ENCODE measurements at places on chromosomes 4 and X.
A peak's percentile ranks its signal among the peaks of the same experiment; 100 is the strongest.

DNA sequence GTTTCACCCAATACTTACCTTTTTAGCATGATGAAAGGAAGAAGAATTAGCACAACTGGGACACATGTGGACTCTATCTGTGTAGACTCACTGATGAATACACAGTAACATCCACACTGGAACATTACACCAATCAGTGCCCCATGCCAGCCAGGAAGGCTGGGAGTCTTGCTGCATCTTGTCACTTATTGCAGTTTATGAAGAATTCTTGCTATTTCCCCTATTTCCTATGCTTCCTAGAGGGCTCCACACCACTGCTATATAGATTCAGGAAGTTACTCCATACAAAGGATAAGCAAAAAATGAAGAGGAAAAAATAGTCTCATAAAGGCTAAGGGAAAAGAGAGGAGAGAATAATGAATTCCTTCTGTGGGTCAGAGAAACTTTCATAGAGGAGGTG, 201.0 kb downstream of the CAMK2D start:
- no peak for DNase-seq

- DNase-seq = no peak
Observed at GRCh38 chr4:156945532-156945931, 26.1 kb downstream of the PDGFC start.

GRCh38 chr4:86586160-86586572, 7.9 kb upstream of the PTPN13 start:
- no peak for DNase-seq

DNA sequence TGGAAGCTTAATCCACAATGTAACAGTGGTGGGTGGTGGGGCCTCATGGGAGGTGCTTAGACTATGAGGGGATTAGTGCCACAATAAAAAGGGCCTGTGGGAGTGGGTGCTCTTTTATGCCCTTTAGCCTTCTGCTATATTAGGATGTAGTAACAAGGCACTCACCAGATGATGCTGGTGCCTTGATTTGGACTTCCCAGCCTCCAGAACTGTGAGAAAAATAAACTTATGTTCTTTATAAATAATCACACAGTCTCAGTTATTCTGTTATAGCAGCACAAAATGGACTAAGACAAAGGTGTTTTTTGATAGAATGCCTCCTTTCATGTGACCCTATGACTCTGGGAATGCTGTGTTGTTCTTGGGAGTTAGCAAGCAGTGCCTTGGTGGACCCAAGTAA, 89.8 kb downstream of the STIM2 start:
- no peak for DNase-seq

DNA sequence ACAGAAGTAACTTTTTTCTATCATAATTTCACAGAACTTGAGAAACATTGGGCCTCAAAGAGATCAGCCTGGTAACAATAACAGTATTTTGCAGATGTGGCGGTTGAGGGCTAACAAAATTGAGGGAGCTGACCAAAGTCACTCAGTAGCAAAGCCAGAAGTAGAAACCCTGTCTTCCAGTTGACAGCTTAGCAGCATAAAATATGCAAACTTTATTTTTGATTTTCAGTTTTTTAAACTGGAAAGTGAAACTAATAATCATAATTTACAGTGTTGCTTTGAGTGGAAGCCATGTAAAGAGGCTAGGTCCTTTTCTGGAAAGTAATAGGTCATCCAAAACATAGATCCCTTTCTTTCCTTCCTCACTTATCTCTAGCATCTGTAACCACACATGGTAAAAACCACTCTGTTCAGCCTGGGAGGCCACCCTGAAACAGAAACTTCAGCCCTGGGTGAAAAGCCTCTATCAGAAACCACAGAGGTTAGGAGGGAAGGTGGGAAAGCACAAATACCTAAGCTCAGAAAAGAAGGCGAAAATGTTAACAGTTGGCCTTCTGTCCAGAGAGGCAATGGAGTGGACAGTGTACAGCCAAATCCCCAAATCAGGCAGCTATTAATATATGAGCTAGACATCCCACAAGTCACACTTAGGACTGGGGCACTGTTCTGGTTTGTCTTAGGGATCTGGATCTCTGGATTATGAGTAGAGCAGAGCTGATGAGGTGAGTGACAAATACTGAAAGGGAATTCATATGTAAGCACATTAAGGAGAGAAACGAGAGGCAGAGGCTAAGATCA, 61.1 kb upstream of the ARSJ start:
- DNase-seq = peak; percentile 1

- DNase-seq = no peak
Observed at GRCh38 chr4:186074189-186074588, 5.2 kb downstream of the TLR3 start.

DNA sequence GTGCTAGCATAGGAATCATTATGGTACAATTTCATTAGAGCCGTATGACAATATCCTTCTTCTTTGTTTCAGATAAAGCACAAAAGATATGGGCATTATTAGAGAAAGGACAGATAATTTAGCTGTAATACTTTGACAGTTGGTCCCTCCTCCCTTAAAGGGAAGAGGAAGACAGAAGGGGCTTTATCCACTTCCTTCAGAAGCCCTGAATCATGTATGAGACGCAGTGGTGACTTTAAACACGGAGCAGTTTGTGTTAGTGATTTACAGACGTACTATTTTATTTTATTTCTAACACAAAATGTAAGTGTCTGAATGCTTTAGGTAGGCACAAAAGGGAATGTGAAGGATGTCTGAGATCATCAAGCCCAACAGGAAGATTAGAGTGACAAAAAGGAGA, 467.7 kb downstream of the IL15 start:
- no peak for DNase-seq

- DNase-seq = peak; percentile 53
Observed at GRCh38 chr4:169566021-169566818, 46.2 kb downstream of the NEK1 start.

DNA sequence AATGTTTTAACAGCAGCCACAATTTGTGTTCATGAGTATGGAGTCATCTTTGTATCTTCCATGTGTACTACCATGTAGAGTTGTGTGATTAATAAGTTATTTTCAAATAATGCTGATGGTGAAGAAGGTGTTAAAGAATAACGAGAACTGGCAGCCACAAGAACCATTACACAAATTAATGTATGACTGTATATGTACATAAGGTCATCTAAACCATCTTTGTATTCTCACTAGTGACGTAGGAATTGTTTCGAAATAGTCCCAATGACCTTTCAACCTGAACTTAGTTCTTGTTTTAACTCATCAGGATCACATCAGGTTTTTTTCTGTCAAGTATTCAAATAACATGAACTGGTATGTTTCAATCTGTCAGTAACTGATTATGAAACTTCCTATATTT, 48.3 kb upstream of the NOCT start:
- DNase-seq = no peak

- no peak for DNase-seq
Observed at GRCh38 chr4:26206999-26207398, 113.8 kb upstream of the RBPJ start.

- DNase-seq = no peak
Observed at GRCh38 chr4:126593626-126594025, 1039.1 kb upstream of the INTU start.

DNA sequence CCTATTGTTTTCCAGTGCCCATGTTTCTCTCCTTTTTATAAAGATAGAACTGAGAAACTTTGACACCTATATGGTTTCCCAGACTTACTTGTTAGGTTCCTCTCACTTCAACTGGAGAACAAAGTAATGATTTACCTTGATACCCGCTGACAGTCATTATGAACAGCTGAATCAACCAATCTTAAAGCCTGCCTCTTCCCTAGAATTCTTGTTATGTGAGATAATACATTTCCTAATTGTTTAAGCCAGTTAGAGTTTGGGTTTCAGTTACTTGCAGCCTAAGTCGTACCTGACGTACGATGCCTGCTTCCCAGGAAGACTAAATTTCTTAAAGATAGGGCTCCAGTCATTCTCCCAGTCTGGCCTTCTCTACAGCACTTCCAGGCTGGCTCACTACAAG, 97.3 kb downstream of the SHROOM4 start:
- DNase-seq = no peak

GRCh38 chr4:57612279-57612678, 502.1 kb upstream of the IGFBP7 start:
- no peak for DNase-seq

DNA sequence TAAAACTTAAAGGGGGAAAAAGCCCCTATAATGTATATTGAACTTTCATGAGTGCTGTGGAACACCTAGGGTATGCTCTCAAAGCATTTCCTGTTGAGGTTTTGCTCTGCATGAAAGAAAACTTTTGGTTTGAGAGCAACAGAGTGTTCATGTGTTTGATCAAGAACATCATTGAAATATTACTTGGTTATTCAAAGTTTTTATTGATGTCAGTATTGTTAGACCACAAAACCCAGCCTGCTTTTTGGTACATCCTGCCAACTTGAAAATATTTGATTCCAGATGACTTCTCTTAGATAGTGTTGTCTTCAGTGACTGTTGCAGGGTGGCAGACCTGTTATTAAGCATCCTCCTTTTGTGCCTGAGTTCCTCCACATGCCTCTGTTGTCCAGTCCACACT, 68.0 kb downstream of the N4BP2 start:
- no peak for DNase-seq

DNA sequence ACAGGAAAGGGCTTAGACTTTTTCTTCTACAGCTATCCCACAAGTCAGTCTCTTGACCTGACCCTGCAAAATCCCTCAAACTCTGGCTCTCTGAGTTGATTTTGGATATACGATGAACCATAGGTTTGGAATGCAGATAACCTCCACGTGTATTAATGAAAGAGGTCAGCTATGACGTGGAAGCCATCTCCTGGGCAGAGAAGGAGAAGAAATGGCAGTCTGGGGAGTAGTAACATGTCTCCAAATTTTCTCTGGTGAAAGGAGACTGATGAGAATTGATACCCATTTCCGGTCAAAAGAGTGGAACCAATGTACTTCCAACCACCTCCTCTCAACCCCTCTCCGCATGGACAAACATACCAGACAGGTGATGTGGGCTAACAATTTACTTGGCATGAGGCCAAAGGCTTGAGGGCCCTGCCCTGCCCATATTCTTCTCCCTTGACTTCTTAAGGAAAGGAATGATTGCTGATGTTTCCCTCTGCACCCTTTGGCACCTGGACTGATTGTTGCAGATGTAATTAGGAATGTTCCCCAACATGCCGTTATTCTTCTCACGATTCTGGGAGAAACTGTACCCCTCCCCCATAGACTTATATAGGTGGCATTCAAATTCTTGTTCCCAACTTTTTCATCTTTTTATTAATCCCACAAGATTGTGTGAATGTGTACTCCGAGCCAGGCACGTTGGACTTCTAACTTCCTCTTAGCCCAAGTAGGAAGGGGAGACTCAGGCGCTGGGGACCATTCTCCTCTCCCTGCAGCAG, 580 bp upstream of the PLS3 start:
- peak; percentile 61 for DNase-seq

DNA sequence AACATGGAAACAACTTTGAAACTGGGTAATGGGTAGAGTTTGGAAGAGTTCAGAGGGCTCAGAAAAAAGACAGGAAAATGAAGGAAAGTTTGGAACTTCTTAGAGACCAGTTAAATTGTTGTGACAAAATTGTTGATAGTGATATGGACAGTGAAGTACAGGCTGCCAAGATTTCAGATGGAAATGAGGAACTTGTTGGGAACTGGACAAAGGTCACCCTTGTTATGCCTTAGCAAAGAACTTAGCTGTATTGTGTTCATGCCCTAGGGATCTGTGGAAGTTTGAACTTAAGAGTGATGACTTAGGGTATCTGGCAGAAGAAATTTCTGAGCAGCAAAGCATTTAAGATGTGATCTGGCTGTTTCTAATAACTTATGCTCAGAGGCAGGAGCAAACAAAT, 5.1 kb upstream of the ARL13A start:
- no peak for DNase-seq

- no peak for DNase-seq
Observed at GRCh38 chr4:44806071-44806470, 79.7 kb upstream of the GNPDA2 start.

DNA sequence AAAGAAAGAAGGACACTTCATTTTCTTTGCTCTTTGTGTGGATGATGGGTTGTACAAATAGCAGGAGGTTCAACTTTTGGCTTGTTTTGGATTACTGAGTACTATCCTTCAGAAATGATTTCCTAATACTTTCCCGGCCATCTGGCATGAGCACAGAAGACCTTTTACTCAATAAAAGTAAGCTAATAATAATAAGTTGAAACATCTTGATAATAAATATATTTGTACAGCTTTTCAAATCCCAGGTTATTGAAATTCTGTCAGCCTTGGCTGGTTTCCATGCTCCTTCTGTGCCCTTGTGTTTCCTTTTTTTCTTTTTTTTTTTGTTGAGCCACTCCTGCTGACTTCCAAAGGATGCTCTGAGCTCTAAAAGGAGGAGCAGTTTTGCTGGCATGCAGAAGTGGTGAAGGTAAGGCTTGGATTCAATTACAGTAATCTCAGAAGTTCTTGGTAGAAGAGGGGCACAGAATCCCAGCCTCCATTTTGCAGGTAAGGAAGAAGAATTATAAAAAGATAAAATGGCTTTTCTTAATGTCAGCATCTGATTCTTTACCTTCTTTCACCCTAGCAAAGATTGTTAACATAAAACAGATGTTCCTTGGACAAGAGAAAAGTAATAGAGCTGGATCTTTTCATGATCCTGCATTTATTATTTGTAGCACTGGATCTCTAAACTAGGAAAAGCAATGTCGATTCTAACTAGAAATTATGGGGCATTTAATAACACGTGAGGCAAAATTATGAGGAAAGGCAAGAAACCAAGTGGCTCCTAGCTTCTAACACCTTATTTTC, 31.9 kb downstream of the REPS2 start:
- no peak for DNase-seq

- peak; percentile 53 for DNase-seq
Observed at GRCh38 chr4:115113506-115114106, at the start of gene NDST4. Gene NDST4, minus strand, starts transcription at chr4:115113620. Its CDS starts 36,584 bp downstream, at chr4:115077036.

DNA sequence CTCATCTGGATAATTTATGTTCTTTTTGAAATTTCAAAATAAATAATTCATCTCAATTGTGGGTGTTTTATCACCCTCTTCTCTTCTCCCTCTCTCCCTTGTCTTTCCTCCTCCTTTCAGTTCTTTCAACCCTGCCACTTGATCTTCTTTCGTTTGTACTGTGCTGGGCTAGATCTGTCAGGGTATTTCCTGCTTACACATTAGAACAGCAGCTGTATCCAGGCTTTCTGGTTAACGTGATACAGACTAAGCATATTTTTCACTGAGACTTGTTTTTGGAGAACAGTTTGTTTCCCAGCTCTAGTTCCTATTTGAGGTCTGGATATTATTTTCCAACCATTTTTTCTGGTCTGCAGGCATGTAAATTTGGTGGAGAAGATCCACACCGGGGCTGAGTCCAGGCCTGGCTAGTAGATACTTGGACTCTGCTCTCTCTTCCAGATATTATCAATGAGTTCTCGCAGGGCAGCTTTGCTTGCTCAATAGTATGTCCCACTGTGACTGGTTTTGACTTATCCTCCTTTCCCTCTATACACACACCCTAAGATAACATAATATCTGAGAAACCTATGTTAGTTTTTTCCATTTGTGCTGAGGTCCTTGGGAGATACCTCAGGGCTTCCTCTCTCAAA, 1310.7 kb upstream of the TENM3 start:
- no peak for DNase-seq

- DNase-seq = no peak
Observed at GRCh38 chrX:119880076-119880475, 8.4 kb downstream of the NDUFA1 start.

DNA sequence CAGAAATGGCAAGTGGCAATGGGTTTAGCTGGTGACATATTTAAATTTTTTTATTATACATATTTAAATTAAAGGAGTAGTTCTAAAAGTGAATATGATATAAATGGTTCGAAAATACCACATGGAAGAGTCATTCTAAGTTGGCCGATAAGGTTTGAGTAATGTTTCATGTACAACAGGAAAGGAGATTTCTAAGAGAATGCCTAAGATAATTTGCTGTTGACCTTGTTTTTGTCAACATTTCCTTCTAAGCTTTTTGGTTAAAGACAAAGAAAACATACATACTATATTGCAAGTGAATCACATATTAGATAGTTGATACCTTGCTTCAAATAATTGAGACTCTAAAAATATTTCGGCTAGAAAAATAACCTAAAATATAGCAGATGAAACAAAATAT, 526.6 kb upstream of the SLIT2 start:
- DNase-seq = no peak
